ENCODE measurements at places on chromosomes 7 and 10.

- no peak for ATAC-seq
Measured at GRCh38 chr10:132254841-132255240, 52.9 kb downstream of the STK32C start.

- no peak for ATAC-seq
Measured at GRCh38 chr7:132766660-132767059, 190.4 kb upstream of the PLXNA4 start.

DNA sequence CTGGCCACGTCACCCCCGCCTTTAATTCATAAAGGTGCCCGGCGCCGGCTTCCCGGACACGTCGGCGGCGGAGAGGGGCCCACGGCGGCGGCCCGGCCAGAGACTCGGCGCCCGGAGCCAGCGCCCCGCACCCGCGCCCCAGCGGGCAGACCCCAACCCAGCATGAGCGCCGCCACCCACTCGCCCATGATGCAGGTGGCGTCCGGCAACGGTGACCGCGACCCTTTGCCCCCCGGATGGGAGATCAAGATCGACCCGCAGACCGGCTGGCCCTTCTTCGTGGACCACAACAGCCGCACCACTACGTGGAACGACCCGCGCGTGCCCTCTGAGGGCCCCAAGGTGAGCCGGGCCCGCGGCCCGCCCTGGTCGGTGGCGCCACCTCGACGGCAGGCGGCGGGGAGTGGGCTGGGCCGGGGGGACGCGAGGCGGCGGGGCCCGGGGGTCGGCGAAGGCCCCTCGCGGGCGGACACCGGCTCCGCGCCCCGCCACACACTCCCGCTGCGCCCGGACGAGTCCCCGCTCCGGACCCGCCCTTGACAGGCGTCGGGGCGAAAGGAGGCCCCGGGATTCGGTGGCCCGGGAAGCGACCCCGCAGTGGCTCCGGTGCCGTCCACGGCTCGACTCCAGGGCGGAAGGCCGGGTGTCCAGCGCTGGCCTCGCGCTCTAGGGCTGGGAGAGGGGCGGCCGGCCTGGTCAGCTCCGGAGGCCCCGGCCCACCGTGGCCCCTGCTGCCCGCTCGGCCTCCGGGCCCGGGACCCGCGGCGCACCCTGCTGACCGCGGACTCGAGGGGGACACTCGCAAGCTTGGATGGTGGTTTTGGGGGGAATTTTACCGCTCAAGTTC, 557 bp downstream of the BAG3 start:
- no peak for ATAC-seq

DNA sequence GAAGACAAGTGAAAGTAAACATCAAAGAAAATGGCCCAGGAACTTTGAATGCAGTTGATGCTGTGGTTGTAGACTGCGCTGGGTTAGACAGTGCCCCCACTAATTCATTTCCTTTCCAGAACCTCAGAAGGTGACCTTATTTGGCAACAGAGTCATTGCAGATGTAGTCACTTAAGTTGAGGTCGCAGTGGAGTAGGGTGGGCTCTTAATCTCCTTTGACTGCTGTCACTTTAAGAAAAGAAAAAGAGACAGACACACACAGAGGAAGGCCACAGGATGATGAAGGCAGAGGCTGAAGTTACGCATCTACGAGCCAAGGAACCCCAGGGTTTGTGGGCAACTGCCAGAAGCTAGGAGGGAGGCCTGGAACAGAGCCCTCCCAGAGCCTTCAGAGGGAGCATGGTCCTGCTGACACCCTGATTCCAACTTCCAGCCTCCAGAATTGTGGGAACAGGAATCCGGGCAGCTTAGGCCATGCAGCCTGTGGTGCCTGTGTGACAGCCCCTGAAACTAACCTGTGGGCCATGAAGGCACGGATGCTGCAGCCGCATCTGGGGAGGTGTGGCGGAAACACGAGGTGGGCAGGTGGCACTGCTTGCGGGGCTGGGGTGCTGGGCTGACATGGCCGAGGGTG, 107.6 kb downstream of the PRKAG2 start:
- ATAC-seq = no peak

DNA sequence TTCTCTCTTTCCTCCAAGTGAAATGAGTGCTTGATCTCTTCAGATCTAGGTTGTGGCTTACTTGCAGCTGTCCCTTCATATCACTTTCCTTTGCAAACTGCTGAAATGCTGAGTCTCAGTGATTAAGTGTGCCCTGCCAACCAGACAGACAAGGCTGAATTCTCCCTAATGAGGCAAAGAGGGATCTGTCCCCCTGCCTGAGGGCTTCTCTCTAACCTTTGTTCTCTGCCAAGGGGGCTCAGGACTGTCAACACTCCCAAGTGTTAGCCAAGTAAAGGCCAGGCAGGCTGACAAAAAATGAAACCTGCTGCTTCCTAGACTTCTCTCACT, at the start of gene MSS51:
TSS of gene MSS51 (minus strand) at position 24 of the 330 bp plus-strand sequence. CDS start 5,277 bp downstream, outside the sequence.
- no peak for ATAC-seq

GRCh38 chr7:20270371-20270770, 53.2 kb upstream of the MACC1 start:
- no peak for ATAC-seq

GRCh38 chr7:135285547-135286233, 52.1 kb downstream of the STRA8 start:
- no peak for ATAC-seq

DNA sequence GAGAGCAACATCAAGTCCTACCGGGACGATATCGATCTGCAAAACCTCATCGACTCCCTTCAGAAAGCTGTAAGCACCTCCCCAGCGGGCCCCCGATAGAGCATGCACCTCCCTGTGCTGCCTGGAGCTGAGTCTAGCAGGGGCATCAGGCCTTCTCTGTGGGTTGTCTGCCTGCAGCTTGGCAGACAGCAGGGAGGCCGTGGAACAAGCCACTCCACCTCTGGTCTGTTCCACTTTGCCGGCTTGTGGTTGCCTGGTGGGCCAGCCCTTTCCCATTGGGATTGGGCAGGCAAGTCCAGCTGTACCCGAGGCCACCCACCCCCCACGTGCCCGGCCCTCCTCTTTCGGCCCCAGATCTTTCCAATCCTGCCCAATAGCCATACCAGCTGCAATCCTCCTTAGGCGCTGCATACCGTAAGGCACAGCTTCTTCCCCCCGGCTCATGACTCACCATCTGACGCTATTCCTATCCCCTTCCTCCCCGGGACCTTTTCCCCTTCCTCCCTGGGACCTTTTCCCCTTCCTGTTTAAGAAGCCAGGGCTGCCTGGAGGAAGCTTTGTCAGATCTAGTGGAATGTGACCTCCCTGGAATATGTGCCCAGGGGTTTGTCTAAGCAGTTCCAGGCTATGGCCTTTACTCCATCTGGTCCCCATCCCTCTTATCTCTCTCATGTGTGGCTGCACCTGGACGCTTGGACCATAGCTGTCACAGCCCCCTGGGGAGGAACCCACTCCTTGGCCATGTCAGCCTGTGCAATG, 28.1 kb upstream of the SH2D4B start:
- peak; percentile 78 for ATAC-seq
